Brain microvascular endothelial cell (primary cell): ENCODE measurements at places on chromosomes 7 and 10.

DNA sequence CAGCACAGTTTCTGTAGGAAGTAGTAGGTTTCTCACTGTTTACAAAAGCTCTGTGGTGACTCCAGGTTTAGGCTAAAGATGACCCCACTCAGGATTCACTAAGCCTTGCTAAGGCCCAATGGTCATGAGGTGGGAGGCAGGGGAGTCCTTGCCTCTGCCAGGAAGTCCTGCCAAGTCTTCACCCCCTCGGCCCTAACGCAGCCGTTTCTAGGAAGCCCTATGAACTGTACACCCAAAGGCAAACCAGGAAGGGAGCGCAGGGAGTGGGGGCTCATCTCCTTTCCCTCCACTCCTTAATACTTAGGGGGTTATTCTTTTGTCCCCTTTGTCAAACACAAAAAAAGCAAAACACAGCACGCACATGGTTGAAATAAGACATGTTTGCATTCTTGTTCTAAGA is 64.6 kb downstream of the CTBP2 start:
- DNase-seq = no peak

DNA sequence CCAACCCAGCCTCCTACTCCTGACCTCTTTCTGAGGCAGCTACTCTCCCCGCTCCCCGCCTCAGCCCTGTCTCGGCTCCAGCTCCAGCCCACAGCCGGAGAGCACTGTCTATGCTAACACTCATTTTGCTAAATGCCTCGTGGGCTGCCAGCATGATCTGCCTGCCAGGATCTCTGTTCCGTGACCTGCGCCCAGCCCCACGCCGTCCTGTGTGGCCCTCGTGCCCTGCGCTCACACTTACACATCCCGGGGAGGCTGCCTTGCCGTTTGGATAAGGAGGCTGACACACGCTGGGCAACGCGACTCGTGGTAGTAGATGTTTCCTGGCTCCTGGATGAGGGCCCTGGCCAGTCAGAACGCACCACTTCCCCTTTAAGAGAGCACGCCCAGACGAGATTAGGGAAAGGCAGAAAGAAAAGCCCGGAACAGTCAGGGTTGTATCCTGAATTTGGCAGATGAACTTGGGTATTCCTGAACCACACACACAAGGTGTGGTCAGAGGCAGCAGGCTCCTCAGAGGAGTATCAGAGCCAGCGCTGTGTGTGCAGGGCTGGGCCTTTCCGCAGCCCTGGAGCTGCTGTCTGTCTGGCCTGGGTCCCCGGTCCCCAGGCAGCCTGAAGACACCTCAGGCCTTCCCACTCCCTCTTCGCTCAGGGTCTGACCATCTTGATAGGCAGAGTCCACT is 97.7 kb upstream of the EFCAB10 start:
- no peak for DNase-seq

DNA sequence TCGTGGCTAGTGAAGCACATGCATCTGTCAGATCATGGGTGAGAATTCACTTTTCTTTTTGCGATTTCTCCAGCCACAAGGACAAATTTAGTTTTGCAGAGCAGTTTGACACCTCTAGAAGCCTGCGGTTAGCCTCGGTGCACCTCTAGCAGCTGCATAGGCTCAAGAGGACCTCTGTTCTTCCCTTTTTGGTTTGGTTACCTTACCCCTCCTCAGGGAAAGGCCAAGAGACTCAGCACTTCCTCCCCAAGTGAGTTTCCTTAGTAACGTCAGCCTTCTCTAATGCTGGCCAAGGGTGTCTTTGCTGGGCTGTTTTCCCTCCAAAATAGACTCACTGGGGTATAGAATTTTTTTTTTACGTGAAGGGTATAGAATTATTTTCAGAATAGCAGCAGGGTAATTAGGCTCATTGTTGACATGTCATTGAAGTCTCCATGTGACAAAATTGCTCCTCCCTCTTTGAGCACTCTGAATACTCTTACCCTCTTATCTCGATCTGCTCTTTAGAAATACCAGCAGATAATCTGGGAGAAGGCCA is 97.8 kb downstream of the AUTS2 start:
- DNase-seq = no peak

DNA sequence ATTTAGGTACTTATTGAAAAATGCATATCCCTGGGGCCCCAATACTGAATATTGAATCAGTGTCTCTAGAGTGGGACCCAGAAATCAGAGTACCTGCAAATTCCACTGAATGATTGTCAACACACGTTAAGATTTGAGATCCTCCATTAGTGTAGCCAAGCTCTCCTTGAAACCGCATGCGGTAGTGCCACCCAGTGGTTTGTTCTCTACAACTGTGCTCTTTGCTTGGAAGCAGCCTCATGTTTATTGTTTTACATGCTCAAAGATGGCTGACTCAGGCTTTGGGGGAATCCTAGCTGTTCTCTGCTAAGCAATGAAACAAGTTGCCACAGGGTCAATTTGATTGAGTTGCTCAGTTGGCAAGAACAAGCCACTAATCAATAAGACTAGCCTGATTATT is 340.2 kb upstream of the CELF2 start:
- DNase-seq = peak; percentile 80

- no peak for DNase-seq
Measured at GRCh38 chr7:152399344-152399743, 36.5 kb downstream of the KMT2C start.

DNA sequence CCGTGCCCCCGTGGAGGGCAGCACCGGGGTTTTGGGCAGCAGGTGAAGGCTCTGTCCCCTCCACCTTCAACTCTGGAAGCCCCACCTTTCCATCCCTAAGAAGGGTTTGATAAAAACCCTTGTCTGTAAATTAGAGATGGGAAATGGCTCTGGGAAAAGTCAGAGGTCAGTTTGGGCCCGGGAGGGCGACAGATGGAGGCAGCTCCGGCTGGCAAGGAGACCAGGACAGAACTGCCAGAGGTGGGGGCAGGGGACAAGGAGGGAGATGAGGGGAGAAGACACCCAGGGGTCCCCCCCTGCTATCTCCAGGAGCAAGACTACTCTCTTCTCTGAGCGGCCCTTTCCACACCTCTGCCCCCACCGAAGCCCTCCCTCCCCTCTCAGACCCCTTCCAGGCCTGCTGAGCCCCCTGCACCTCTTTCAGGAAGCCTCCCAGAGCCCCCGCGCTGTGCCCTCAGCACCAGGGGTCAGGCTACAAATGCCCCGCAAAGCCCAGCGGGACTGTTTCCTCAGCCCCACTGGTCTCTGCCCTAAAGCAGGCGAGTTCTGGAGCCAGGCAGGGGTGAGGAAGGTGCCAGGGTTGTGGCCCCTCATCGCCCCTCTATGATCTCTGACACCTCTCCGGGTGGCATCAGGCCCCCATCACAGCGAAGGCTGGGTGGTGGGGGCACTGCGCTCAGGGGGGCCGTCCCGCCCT is 980 bp upstream of the SH2B2 start:
- DNase-seq = no peak

DNA sequence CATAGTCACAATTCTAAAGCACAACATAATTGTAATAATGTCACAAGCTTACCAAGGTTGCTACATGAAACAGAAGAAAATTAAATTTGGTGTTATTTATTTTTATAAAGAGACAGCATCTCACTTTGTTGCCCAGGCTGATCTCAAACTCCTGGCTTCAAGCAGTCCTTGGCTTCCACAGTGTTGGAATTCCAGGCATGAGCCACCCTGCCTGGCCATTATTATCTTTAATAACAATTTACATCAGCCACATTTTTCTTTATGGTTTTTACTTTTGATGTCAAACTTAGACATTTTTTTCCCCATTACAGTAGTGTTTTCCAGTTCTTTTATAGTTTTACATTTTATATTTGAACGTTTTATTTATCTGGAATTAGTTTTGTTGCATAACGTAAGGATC is 46.7 kb downstream of the BMPR1A start:
- DNase-seq = peak; percentile 40

- DNase-seq = peak; percentile 22
Measured at GRCh38 chr7:116122972-116123595, 87.3 kb upstream of the TES start.

GRCh38 chr7:46705386-46706255 is 784.5 kb upstream of the IGFBP3 start:
- DNase-seq = no peak

GRCh38 chr10:70866424-70866823 is 21.9 kb downstream of the PCBD1 start:
- peak; percentile 41 for DNase-seq

GRCh38 chr10:49758249-49758930 is 3.7 kb downstream of the OGDHL start:
- no peak for DNase-seq

GRCh38 chr7:20083781-20084180 is 133.4 kb downstream of the MACC1 start:
- peak; percentile 59 for DNase-seq

- DNase-seq = no peak
Measured at GRCh38 chr10:34641913-34642558, 173.1 kb downstream of the PARD3 start.

DNA sequence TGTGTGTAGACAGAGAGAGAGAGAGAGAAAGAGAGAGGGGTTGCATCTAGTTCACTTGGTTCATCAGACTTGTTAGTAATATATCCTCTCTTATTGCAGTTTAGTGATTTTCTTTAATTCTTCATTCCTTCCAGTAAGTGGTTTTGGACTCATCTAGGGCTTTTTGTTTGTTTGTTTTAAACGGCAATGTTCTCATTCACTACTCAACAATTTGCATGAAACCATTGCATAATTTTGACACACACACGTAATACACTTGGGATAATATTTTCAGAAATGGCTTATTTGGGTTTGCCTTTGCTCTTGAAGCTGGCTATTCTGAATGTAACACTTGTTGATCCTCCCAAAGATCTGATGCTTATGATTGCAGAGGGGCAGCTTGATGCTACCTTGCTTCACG is 16.4 kb upstream of the ZNF32 start:
- DNase-seq = no peak

DNA sequence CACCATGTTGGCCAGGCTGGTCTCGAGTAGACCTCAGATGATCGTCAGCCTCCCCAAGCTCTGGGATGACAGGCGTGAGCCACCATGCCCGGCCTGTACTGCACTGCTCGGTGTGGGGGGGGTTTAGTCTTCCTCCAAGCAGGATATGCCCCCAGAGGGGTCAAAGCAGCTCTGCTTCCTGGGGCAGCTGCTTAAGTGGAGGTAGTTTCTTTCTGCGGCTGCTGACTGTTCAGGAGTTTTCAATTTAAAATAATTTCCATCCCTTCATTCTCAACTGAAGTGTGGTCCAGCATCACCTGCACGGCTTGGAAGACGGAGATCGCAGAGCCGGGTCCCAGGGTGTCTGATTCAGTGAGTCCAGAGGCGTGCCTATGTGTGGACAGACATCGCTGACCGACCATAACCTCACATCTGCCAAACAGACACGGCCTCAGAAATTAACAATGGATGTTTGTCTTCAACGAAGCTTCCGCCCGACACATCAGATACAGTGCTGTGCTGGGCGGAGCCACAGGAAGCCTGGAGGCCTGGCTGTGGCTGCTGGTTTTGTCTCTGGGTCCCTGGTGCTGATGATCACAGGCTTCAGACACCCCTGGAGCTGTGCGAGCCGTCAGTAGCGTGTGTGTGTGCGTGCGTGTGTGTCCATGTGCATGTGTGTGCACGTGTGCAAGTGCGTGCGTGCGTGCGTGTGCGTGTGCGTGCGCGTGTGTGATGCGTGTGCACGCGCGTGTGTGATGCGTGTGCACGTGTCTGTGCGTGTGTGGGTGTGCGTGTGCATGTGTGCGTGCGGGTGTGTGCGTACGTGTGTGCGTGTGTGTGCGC is 226.5 kb upstream of the PITRM1 start:
- no peak for DNase-seq

DNA sequence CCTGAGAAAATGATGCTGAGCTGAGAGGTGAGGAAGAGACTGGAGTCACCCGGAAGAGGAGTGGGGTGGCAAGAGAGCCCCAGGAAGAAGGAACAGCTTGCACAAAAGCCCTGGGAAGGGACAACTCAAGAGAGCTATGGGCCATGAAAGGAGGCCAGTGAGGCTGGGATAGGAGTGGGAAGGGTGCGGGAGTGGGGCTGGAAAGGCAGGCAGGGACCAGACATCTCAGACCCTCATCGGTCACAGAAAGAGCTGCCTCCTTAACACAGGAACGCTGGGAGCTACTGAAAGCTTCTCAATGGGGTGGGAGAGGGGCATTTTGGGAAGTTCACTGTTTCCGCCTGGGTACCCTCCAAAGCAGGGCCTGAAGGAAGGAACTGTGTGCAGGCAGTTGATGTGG is 122.0 kb upstream of the UNC5B start:
- DNase-seq = no peak

DNA sequence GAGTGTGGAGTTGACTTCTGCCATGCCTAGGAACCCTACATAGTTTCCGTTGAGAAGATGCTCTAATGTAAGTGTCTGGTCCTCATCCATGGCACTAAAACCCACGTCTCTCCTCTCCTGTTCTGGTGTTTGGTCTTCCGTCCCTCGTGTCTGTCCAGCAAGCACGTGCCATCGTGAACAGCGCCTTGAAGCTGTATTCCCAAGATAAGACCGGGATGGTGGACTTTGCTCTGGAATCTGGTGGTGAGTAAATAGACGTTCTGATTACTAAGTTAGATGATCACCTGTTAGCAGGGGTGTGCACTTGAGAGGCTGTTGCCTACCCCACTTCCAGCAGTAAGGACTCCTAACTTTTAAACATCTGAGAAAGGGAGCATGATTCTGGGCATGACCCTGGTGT is 15.1 kb upstream of the GET4 start:
- DNase-seq = no peak

GRCh38 chr7:100220586-100221230 is 959 bp downstream of the PVRIG start:
- no peak for DNase-seq

- DNase-seq = no peak
Measured at GRCh38 chr10:122864901-122865300, 14.5 kb downstream of the FAM24B start.

DNA sequence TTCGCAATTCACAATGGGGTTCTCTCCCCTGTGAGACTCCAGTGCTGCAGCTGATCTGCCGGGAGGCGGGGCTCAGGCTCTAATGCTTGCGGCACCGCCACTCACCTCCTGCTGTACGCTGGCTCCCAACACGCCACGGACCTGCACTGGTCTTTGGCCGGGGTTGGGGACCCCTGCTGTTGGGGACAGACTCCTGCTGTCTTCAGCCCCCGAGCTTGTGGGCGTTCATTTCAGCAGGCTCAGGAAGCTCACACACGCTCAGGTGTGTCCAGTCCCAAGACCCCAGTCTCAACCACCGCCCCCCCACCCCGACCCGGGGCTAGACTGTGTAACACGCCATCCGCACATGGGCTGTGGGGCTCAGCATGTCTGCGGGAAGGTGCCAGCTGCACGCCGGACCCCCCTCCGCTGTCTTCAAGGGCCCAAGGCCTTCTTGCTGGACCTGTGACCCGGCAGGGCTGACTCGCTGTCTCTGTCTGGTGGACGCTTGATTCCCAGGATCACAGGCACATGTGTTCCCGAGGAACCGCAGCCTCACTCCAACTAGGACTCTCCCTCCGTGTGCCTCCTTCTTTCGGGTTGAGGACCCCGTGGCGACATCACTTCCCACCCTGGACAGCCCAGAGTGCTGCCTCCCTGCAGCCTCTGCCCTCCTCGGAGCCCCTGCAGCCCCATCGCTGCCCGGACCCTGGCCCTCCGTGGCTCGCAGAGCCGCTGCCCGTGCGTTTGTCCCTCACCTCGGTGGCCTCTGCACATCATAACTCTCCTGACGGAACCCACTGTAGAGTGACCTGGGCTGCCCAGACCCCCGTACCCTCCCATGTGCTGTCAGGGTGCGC is 106.4 kb downstream of the DNAJB6 start:
- no peak for DNase-seq
